ENCODE measurements at places on chromosomes 16 and 17.
A peak's percentile ranks its signal among the peaks of the same experiment; 100 is the strongest.

- no peak for DNase-seq
These were observed 71.5 kb downstream of the VMP1 start for GRCh38 chr17:59778996-59779395.

DNA sequence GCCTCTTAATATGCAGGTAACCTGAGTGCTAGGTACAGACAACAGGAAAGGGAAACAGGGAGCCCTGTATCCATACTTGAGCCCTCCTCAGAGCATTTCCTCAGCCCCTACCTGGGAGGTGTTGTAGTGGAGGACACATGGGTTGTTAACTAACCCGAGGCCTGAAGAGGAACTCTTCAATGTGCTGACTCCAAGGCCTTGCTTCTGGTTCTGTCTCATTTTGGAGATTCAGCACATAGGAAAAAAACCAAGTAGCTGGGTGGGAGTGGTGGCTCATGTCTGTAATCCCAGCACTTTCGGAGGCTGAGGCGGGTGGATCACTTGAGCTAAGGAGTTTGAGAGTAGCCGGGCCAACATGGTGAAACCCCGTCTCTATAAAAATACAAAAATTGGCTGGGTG is 24.8 kb downstream of the SNX11 start:
- no peak for DNase-seq

DNA sequence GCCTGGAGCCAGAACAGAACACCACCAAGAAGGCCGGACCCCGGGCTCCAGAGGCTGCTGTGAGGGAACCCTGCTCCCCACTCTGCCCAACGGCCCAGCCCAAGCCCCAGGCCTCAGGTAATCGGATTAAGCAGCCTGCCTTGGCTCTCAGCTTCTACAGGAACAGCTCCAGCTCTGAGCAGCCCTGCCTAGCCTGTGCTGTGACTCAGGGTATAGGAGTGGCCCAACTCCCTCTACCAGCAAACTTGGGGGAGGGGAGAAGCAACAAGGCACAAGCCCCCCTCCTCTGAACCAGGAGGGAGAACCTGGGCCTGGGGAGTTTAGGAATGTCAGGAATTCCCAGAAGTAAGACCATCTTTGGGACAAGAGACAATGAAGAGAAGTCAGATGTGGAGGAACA is 849 bp upstream of the SOX15 start:
- no peak for DNase-seq

- no peak for DNase-seq
These were observed 12.2 kb downstream of the CCR7 start for GRCh38 chr17:40552806-40553693.

- no peak for DNase-seq
These were observed 8.3 kb downstream of the EFCAB5 start for GRCh38 chr17:29949696-29950095.

- no peak for DNase-seq
These were observed 45.2 kb downstream of the SNX29 start for GRCh38 chr16:12021578-12022253.

DNA sequence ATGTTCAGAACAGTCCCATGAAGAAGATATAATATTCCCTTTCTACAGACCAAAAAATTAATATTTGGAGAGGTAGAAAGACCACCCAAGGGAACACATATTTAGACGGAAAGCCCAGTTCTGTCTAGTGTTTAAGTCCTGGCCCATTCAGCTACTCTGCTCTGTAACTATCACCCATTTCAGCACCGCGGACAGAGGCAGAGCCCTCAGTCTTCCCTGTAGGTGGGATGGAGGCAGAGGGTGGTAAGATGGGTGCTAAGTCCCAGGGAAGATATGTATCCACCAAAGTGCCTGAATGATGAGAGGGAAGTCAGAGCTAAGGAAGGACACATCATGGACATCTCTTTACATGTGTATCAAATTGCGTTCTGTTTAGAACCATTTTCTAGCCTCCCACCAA is 27.8 kb upstream of the C16orf78 start:
- DNase-seq = no peak

DNA sequence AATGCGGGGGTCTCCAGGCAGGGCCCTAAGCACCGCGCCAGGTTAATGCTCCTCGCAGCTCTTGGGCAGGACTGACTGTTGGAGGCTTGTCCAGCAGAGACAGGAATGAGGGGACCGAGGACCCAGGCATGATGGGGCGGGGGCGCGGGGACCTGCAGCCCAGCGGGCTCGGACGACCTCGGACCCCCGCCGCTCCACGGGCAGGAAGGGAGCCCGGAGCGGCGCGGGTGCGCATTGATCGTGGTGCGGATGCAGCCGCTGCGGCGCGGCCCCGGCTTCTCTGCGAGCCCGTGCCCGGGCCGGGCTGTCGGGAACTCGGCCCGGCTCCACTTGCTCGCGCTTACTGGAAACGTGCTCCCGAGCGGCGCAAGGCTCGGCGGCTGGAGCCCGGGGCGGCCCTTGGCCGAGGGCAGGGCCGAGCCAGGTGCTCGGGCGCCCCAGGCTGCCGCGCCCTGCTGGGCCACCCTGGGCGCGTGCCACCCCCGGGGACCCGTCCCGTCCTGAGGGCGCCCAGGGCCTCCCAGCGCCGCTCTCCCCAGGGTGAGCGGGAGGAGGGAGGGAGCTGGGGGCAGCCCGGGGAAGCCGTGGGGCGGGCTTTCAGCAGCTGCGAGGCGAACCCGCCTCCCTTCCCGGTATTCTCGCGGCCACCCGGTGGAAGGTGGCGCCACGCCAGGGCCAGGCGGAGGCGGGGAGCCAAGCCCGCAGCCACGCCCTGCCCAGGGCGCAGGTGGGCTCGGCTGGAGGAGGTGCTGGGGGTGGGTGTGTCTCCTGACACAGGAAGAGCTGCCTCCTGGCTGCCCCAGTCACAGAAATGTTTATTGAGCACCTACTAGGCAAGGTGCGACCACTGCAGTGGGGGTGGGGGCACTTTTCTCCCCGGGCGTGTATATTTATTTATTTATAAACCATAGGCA is 45.9 kb downstream of the SOCS3 start:
- DNase-seq = peak; percentile 98

DNA sequence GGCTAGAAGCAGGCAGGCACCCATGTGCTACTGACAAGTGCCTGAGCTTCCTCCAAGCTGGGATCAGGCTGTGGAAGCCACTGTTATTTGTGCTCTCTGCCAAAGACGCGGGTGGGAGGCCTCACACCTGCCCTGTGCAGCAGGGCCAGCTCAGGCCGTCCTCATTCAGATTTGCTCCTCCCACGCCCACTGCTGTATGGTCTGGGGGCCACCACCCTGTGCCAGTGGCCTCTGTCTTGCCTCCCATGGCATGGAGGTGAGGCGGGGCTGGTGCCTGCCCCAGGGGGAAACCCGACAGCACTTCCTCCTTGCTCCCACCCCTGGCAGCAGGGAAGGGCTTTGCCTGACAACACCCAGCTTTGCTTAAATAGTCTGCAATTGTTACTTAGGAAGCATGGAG is 356.5 kb upstream of the CDH8 start:
- DNase-seq = no peak

GRCh38 chr17:59752446-59752845 is 45.0 kb downstream of the VMP1 start:
- no peak for DNase-seq

DNA sequence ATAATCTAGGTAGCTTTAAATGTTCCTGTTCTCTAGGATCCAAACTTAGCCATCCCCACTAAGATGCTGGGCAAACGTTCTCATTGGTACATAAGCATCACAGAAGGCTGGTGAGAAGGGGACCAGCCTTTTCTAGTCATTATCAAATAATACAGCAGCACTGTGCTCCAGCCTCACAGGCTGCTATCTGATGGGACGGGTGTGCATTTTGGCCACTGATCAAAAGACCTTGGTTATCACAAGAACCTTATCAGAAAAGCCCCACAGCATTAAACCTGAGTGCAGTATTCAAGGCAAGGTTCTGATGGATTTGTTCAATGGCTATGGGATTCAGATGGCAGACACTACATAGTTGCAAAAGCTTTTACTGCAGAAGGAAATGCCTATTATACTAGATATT is 19.1 kb upstream of the KPNB1 start:
- no peak for DNase-seq

- peak; percentile 39 for DNase-seq
These were observed 802 bp downstream of the CYLD start for GRCh38 chr16:50742576-50743200.

DNA sequence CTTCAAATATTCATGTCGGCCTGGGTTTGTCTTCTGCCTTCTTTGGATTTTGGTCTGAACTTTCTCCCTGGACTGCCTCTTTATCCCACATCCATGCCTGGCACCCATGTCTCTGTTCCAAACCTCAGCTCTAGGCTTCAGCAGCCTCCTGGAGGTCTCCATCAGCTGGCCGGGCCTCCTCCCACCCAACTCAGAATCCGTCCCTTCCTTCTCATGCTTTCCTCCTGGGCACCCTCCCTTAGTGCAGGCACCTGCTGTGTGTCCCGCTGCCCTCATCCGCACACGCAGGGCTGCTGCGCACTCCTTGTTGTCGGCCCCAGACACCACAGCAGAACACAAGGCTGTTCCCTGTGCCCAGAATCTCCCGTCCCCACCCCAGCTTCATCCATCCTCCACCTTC is 14.0 kb downstream of the LDHD start:
- no peak for DNase-seq

DNA sequence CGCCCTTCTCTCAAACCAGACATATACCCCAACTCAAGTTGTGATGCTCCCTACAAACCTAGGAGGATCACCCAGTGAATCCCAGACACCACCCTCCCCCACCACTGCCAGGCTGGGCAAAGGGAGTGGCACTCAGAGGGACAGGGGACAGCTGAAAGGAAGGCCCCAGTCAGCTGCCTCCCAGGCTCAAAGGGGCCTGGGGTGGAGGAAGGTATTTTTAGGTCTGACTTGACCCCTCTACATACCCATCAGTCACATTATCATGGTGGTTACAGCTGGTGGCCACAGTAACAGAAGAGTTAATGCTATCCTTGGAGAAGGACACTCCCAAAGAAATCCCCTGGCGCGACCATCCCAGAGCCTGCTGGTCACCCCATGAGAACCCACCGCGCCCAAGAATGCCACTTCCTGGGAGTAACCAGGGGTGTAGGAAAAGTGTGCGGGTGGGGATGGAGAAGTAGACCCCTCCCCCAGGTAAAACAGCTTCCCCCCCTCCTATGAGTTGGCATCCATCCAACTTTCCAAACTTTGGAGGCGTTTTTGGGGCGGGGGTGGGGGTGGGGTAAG is 1.1 kb downstream of the CACNB1 start:
- no peak for DNase-seq

DNA sequence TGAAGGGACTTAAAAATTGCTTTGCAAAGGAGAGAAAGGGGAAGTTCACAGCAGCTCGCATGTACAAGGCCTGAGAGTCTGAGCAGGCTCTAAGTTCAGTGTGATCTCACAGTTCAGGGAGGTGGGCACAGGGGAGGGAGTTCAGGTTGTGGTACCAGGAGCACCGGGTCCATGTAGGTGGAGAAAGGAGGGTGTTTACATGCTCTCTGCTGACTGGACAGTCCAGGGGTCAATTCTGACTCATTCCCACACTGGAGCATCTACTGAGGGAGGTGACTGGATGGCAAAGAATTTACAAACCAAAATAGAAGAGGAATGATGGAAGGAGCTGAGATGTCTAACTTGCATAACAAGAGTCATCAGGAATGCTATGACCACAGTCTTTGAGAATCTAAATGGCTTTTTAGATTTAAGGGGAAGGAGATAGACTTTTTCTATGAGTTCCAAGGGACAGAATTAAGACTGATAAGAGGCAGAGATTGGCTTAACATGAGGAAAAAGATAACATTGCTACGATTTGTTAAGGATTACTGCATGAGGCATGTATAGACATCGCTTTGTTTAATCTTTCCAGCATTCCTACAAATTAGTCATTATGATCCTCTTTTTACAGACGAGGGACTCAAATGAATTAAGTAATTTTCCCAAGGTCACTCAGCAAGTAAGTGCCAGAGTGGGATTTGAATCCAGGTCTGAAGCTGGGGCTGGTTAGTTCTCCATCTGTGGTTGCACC is 29.9 kb downstream of the MIS12 start:
- DNase-seq = no peak

GRCh38 chr17:78535273-78536197 is 41.7 kb downstream of the DNAH17 start:
- peak; percentile 53 for DNase-seq

DNA sequence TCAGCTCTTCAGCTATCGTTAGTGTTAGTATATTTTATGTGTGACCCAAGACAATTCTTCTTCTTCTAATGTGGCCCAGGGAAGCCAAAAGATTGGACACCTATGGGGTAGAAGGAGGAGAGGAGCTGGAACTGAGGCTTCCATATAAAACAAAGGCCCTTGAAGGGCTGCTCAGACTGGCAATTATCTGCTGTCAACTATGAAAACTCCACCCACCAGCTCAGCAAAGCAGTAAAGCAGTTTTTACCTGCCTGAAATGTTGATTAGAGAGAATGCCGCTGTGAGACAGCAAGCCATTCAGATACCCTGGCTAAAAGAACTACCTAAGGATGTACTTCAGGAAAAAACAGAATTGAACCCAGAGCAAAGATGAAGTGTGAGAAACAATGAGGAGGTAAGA is 45.9 kb upstream of the GNAO1 start:
- DNase-seq = no peak

DNA sequence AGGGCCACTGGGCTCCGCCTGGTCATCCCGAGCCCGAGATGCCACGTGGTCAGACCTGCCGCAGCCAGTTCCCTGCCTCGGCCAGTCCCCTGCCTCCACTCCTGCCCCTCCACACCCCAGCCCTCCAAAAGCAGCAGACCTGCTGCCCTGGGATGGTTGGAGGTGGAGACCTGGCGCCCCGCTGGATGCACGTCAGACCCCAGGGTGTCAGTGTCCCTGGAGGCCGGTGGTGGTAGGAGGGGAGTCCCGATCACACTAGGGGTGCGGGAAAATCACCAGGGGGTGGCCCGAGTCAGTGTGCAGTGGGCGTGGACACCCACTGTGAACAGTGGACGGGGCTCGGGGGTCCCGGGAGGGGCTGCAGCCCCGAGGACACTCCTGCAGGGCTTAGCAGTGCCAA is 26.9 kb downstream of the TPSG1 start:
- DNase-seq = no peak

DNA sequence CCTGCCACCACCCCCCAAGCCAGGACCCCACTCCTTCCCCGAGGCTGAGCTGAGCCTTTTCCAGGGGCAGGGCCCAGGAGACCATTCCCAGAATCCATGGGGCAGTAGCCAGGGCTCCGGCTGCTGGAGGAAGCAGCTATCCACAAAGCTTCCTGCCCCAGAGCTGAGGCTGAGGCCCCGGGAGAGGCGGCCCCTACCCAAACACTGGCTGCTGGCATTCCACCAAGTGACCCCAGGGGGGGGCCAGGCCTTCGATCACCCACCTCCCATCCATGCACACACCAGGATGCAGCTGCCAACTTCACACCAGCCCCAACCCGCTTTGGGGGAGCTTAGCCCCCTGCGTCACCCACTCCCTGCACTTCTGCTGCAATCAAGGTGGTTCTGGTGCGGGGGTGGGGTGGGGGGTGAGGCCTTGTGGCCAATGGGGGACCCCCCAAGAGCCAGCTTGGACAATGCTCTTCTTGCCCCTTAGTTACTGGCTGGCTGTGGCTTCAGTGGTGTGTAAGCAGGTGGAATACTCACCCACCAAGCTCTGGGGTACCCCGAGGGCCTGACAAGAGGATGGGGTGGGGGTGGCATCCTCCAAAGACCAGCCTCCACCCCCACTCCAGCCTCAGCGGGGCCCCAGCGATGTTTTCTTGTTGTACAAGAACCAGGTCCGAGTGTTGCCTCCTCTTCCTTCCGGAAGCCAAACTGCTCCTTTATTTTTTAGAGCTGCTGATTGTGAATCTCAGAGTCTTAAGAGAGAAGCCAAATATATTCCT is 16.8 kb downstream of the MYBBP1A start:
- no peak for DNase-seq

- DNase-seq = peak; percentile 71
These were observed 5.0 kb downstream of the CX3CL1 start for GRCh38 chr16:57377080-57377841.
